Prostate gland (tissue), 2 donors: ENCODE measurements at places on chromosomes 7 and 10. TPM values are rescaled to one million over a fixed set of nuclear protein-coding genes. Genes with fewer than 3 reads are reported as not detected.

DNA sequence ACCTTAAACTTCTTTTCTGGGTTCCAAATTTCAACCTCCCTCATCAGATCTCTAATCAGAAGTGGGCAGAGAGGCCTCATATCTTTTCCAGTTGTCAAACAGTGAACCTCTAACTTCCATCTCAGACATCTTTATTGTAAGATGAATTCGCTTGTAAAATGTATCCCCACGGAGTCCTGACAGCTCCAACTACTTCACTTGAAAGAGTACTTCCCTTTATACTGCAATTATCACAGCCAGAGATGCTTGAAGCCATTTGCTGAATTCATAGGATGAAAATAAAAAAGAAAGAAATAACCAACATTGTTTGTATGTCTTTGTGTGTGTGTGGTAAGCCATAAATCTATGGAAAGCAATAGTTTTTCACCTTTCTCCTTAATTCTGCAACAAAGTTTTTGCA lies 175.2 kb downstream of the GRM3 start:
- no peaks in the 10 kb centered on the region for H3K4me1 ChIP-seq
- H3K4me3 ChIP-seq: no peak overlapping the region
- H3K27ac ChIP-seq: no peak overlapping the region
- H3K36me3 ChIP-seq: no peaks in the 10 kb centered on the region
- no peaks in the 10 kb centered on the region for H3K27me3 ChIP-seq

DNA sequence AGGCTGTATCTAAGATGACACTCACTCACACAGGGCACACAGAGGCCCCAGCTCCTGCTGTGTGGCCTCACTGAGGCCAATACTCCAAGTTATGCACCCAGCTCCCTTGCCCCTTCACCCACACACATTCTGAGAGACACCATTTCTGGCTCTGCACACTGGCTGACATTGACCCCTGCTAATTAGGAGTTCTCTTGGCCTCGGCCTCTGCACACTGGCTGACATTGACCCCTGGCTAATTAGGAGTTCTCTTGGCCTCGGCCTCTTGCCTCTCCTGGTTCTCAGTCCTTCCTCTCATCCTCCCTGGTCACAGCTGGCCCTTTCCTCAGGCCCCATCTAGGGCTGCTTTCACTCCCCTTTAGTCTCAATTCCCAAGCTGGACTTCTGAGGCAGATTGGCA lies 97.3 kb downstream of the GRID1 start:
- no peak overlapping the region for H3K27ac ChIP-seq
- no peak overlapping the region for H3K4me3 ChIP-seq
- no peaks in the 10 kb centered on the region for H3K27me3 ChIP-seq
- no peak for DNase-seq
- H3K36me3 ChIP-seq: no peaks in the 10 kb centered on the region
- no peaks in the 10 kb centered on the region for H3K4me1 ChIP-seq

RAPGEF5 gene
- 7.4 TPM for total RNA-seq

CYP3A5 gene
- total RNA-seq: 88.9 TPM

DNA sequence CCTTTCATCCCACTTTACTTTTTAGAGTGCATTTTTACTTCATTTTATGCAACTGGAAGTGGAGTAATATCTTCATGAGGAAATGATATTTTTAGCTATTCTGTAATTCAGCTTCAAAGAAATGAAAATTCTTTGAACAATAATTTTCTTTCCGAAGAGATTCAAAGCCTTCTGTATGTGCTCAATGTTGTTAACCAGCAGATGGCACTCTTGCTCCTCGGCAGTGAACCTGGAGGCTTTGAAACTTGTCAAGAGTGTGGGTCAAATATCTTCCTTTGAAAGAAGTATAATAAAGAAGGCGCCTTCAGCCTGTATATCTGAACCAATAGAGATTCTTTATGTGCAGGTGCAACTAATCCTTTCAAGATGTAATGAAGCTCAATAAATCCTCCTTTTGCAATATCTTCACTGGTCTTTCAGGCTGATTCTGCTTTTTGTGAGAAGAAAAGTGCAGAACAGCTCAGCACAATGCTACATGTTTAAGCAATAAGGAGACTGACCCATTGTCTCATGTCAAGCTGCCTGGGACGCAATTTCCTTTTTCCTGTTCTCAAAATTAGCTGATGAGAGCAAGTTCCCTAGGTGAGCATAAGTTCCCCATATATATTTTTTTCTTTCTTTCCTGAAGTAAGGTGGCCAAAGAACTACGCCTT lies 258.4 kb downstream of the SEMA3A start:
- H3K4me3 ChIP-seq: no peak overlapping the region
- H3K27me3 ChIP-seq: no peaks in the 10 kb centered on the region
- H3K4me1 ChIP-seq: no peaks in the 10 kb centered on the region
- H3K36me3 ChIP-seq: no peaks in the 10 kb centered on the region

GRCh38 chr7:30446266-30446665 lies 32.3 kb downstream of the NOD1 start:
- H3K27me3 ChIP-seq: no peaks in the 10 kb centered on the region
- no peaks in the 10 kb centered on the region for H3K4me1 ChIP-seq
- no peak overlapping the region for H3K4me3 ChIP-seq
- H3K36me3 ChIP-seq: no peaks in the 10 kb centered on the region
- no peak for DNase-seq
- no peak overlapping the region for H3K27ac ChIP-seq

SPAM1 gene
- total RNA-seq: not detected

CYP2E1 gene
- total RNA-seq: 8.1 TPM

ZCCHC24 gene
- total RNA-seq: 20.8 TPM

- no peak for DNase-seq
- H3K36me3 ChIP-seq: no peaks in the 10 kb centered on the region
- H3K4me1 ChIP-seq: no peaks in the 10 kb centered on the region
- no peak overlapping the region for H3K4me3 ChIP-seq
- no peak overlapping the region for H3K27ac ChIP-seq
Measured at GRCh38 chr7:142636751-142637150, 112.5 kb upstream of the PRSS1 start.

CYP3A7 gene
- not detected for total RNA-seq

- H3K36me3 ChIP-seq: no peaks in the 10 kb centered on the region
- H3K4me1 ChIP-seq: no peaks in the 10 kb centered on the region
- H3K4me3 ChIP-seq: no peak overlapping the region
- no peaks in the 10 kb centered on the region for H3K27me3 ChIP-seq
- DNase-seq: no peak
Measured at GRCh38 chr10:90112681-90113080, 411.3 kb downstream of the KIF20B start.

DNA sequence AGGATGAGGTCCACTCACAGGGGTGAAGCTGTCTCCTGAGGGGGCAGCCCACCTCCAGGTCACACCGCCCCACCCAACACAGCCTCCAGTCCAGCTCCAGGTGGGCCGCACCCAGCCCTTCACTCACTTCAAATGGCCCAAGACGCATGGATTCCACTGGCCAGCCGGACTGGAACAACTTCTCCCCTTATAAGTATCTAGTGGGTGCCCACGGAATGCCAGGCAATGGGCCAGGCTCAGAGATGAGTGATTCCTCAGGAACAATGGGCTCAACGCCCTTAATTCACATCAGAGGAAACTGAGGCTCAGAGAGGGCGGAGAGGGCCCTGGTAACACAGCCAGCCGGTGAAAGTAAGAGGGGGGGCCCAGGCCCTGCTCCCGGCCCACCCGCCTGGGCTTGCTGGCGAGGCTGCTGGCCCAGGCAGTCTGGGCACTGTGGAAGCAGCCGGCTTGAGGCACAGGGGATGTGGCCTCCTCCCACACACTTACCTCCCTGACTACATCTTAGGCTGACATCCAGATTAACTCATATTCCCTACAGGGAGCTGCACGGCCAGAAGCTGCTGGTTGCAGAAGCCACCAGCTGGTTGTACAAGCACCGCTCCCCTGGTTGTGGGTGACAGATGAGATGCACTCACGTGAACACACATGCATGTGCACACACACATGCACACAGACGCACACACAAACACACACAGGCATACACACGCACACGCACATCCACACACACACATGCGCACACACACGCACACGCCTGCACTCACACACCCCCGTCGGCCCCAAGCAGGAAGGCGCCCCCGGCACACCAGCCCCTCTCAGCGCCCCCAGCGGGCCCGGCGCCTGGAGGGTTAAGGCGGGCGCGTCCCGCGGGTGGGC lies 1.0 kb upstream of the FAM20C start:
- H3K27me3 ChIP-seq: no peaks in the 10 kb centered on the region
- DNase-seq: peak; percentile 26
- H3K36me3 ChIP-seq: no peaks in the 10 kb centered on the region
- peaks cover 6% of the 10 kb centered on the region for H3K4me1 ChIP-seq

- no peaks in the 10 kb centered on the region for H3K27me3 ChIP-seq
- no peak overlapping the region for H3K27ac ChIP-seq
- H3K36me3 ChIP-seq: no peaks in the 10 kb centered on the region
- no peak overlapping the region for H3K4me3 ChIP-seq
Measured at GRCh38 chr7:47402941-47403866, 178.7 kb downstream of the TNS3 start.

- no peak for DNase-seq
Measured at GRCh38 chr7:29442146-29442545, 121.5 kb upstream of the PRR15 start.

CHRM2 gene
- 0.40 TPM for total RNA-seq

- no peaks in the 10 kb centered on the region for H3K27me3 ChIP-seq
- DNase-seq: no peak
- peak overlapping the region; percentile 16 for H3K27ac ChIP-seq
- no peaks in the 10 kb centered on the region for H3K36me3 ChIP-seq
- no peak overlapping the region for H3K4me3 ChIP-seq
Measured at GRCh38 chr10:103620891-103621782, 127.6 kb downstream of the NEURL1 start.

C10orf67 gene
- total RNA-seq: 1.0 TPM

SEC61A2 gene
- total RNA-seq: 13.5 TPM

TMEM26 gene
- 3.7 TPM for total RNA-seq

- no peaks in the 10 kb centered on the region for H3K27me3 ChIP-seq
- H3K36me3 ChIP-seq: no peaks in the 10 kb centered on the region
- H3K4me3 ChIP-seq: no peak overlapping the region
- no peak for DNase-seq
- H3K27ac ChIP-seq: no peak overlapping the region
Measured at GRCh38 chr10:3480281-3480989, 304.6 kb downstream of the KLF6 start.

CCDC172 gene
- total RNA-seq: not detected

DNA sequence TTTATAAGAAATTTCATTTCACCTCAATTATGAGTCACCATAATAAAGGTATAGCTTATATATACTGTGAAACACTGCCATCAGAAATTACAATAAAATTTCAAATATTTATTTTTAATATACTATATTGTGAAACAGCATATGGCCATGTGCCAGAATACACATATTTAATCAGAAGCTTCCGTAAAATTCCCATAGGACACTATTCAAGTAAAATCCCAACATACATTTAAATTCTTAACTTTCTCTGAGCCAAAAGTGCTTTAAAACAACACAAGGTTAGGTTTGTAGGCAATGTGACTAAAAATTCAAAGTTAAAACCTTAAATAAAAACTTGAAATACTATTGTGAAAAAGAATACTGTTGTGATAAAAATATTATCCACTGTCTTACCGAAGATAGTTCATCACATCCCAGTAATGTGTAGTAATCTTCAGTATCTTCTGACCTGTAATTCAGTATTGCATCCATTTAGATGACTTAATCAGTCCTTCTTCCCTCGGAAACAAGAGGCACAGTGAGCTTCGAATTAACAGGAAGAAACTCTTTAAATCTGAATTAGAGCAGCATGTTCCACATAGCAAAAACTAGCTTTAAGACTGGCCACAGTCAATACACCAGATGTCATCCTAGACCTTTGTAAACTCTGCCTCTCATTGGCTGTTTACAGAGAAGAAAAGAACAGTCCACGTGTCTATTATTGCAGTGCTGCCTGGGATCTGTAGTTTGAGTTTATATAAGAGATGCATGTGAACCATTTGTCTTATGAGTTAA lies at the start of gene DNAJC12:
DNAJC12 (minus strand) TSS at position 648 of the 774 bp plus-strand sequence; CDS start at position 471, 177 bp downstream.
- peak; percentile 14 for DNase-seq
- H3K36me3 ChIP-seq: no peaks in the 10 kb centered on the region
- H3K4me1 ChIP-seq: no peaks in the 10 kb centered on the region
- no peak within 1 kb of the TSS for H3K27ac ChIP-seq
- H3K27me3 ChIP-seq: no peaks in the 10 kb centered on the region
